AG10803 (cell line): ENCODE measurements at places on chromosomes 4 and X.
A peak's percentile ranks its signal among the peaks of the same experiment; 100 is the strongest.

- DNase-seq: peak; percentile 8
Observed at GRCh38 chrX:39421006-39421405, 619.7 kb downstream of the MID1IP1 start.

DNA sequence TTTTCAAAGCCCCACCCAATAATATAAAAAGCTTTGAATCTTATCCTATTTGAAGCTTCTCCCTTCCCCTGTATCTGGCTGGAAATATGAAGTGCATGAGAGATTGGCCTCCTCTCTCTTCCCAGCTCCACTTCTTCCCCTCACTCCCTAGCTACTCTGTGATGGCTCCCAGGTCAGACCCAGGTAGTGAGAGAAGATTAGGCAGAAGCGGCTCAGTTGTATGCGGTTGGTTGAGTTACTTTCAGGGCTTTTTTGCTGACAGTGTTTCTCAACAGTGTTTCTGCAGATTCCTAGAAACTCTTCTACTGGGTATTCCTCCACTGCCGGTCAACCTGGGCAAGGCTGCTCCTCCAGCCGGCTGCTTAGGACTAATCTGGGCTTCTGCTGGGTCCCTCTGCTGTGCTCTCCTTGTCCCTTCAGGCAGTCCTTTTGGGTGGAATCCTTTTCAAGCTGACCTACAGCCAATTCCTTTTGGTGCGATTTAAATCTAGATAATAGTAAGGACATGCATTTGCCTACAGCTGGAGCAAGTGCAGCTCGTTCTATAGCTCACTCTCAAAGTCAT lies 87.4 kb upstream of the SLC7A11 start:
- DNase-seq: no peak

GRCh38 chr4:183053681-183054080 lies 45.4 kb upstream of the WWC2 start:
- no peak for DNase-seq

DNA sequence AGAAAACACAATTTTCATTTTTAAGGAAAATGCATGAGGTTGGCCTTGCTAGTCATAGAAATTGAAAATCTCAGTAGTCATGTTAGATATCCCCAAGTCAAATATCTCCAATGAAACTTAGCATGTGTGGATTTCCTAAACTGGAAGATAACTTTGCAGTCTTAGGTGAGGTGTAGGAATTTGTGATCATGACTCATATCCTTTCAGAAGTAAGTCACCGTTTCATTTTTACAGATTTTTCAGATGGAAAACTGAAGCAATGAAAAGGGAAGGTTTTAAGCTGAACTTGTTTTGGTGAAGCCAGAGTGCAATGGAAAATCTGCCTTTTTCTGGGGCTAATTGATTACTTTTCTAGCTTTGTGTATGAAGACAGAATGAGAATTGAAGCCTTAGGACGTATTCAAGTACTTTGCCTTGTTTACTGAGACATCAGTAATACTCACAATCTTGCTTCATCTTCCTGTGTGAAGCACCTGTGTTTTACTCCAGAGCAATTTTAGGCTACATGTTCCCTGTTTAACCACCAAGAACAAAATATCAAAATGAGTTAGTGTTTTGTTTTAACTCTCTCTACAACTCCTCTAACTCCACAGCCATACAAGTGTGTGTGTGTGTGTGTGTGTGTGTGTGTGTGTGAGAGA lies 1662.8 kb upstream of the ADGRL3 start:
- no peak for DNase-seq

GRCh38 chr4:186201535-186202230 lies 10.3 kb downstream of the CYP4V2 start:
- peak; percentile 25 for DNase-seq

- no peak for DNase-seq
Observed at GRCh38 chrX:39065051-39065871, 264.0 kb downstream of the MID1IP1 start.

GRCh38 chrX:11629593-11630211 lies 36.0 kb downstream of the ARHGAP6 start:
- DNase-seq: peak; percentile 62

- peak; percentile 8 for DNase-seq
Observed at GRCh38 chr4:183905593-183906488, 734 bp downstream of the STOX2 start.

GRCh38 chrX:106903291-106903824 lies at the start of gene RIPPLY1:
Gene RIPPLY1, minus strand, starts transcription at chrX:106903341. Its CDS starts 54 bp downstream, at chrX:106903287.
- no peak for DNase-seq

- no peak for DNase-seq
Observed at GRCh38 chr4:159016593-159017024, 86.3 kb upstream of the RAPGEF2 start.

DNA sequence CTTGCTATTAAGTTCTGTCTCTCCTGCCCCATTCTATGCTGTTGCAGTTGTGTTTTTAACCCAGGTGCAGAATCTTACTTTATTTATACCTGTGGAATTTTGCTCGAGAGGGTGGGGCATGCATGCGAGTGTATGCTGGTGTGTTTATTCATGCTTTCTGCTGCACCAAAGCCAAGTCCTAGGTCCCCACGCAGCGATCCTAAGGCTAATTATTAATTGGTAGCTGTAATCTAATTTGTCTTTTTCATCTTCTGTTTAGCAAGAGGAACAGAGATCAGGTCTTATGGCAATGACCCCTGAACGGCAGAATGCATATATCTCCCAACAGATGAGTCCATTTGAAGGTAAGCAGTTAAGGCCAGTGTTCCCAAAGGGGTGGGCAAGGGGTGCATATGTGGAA lies 58.7 kb upstream of the MTM1 start:
- DNase-seq: no peak

- DNase-seq: peak; percentile 59
Observed at GRCh38 chr4:113687067-113687718, 74.3 kb downstream of the CAMK2D start.
